ENCODE measurements at places on chromosomes 5 and 9.

DNA sequence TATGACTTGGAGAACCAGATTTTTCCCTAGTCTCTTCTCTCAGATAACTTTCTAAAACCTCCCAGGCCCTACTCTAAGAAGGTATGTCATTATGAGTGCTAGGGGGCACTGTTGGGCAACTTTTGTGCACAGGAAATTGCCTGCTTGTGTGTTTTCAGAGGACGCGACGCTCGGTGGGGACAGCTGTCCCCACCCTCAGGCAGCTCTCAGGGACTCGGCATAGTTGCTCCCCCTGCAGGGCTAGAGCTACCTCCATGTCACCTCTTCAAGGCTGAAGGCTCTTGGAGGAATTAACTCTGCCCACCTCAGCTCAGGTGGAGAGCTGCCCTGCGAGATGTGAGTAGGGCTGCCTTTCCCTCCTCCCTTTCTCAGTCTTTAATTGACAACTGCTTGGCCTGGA, 10.2 kb upstream of the TIFAB start:
- peak; percentile 23 for DNase-seq

DNA sequence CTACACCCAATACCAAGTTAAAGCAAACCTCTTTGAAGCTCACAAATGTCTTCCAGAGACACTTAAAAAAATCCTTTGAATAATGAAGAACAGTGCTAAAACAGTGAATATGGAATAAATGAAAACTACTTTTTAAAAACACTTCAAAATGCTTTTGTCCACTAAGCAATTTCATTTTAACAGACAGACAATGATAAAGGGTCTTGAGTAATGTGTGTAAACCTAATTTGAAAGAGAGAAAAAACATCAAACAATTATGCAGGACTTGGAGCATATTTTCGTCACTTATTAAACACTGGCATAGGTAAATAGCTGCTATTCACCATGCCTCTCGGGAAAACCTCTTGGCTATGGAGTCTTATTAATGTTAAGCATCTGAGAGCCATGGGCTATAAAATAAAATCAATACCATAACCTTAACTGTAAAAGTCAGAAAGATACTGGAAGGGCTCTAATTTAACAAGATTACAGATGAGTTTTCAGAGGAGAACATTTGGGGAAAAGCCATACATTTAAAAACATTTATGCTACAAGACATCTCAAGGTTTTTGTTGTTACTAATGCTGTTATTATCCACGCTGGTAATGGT, 177.8 kb downstream of the NFIB start:
- no peak for DNase-seq

DNA sequence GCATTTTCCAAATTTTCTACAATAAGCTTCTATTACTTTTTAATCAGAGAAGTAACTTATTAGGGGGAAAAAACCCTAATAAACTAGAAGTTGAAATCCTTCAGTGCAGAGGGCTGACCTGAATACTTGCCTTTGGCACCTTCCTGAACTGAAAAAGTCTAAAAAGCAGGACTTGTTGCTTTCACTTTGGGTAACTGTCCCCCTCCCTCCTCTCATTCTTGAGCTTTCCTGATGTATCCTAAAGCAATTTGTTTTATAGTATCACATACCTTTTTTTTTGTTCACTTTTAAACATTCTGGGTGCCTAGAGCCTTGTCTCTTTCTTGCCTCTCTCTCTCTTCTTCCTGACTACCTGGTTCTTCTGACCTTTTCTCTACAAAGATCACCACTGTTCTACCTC, 64.0 kb upstream of the ERBIN start:
- DNase-seq = peak; percentile 32

- no peak for DNase-seq
Observed at GRCh38 chr5:1636981-1637638, 113.3 kb upstream of the LPCAT1 start.

DNA sequence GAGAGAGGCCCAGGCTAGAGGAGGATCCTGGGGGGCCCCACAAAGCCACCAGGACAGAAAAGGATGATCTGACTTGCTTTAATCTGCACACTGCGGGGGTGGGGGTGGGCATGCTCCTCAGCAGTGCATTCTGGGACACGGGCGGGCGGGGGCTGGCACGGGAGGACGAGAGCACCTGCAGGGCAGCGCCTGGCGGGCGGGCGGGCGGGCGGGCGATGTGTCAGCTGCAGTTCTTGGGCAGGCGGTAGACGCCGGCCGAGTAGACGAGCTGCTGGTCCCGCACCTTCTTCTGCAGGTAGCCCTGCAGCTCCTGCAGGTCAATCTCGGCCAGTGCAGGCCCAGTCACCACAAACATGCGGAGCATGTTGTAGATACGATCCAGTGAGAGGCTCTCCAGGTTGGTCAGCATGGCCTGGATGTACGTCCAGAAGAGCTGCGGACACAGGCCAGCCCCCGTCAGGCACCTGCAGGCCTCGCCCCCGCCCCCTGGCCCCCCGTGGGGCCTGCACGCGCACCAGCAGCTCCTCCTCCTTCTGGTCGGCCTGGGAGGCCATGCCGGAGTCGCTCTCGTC, 3.0 kb upstream of the TMEM210 start:
- DNase-seq = no peak

DNA sequence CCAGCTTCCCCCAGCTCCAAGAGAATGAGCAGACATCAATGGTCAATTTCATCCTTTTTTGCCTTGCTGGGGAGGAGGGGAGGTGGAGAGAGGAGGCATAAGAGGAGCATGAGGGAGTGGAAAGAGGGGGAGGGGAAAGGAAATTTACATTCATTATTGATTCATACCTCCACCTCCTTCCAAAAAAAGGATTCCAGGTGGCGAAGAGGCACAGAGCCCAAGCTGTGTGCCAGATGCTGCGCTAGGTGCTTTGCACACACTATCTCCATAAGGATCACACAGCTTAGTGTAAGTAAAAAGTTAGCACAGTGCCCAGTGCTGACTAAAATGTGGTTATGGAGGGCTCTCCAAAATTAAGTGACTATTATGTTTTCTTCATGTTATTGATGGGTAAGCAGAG, 11.0 kb downstream of the ASTN2 start:
- no peak for DNase-seq

DNA sequence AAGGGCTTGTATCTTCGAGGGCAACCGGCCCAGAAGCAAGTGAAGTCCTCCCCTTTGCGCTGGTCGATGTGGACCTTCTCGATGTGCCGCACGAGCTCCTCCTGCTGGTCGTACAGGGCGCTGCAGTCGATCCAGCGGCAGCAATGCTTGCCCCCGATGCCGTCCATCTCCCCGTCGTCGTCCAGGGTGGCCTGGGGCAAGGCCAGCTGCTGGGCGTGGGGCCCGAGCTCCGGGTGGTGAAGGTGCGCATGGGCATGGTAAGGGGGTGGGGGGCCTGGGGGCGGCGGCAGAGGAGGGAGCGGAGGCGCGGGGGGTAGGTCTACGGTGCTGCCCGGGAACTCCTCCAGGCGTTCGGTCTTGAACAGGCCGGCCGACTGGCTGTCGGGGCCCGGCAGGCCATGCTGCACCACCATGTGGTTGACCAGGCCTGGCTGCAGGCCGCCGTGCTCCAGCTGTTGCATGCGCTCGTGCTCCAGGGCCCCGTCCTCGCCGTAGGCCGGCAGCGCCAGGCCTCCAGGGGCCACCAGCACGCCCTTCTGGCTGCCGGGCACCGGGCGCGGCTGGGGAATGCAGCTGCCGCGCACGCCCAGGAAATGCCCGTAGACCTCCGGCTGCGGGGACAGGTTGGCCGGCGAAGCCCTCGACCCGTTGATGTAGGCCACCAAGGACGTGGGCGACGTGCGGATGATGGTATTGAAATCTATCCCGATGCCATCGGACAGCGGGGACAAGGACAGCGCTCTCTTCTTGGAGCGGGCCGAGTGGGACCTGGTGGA, 181.8 kb downstream of the GLIS3 start:
- DNase-seq = no peak

DNA sequence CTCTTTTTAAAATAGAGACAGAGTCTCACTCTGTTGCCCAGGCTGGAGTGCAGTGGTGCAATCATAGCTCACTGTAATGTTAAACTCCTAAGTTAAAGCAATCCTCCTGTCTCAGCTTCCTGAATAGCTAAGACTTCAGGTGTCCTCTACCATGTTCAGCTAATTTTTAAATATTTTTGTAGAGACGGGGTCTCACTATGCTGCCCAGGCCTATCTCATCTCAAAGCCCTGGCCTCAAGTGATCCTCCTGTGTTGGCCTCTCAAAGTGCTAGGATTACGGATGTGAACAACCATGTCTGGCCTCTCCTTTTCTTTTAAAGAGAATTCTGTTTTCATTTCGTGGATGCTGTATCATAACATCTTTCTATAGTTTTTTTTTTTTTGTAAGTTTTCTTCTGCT, 11.7 kb downstream of the STX17 start:
- DNase-seq = no peak

GRCh38 chr5:145680169-145680568, 155.0 kb downstream of the PRELID2 start:
- no peak for DNase-seq

- no peak for DNase-seq
Observed at GRCh38 chr5:132473668-132474067, 16.9 kb downstream of the IRF1 start.

DNA sequence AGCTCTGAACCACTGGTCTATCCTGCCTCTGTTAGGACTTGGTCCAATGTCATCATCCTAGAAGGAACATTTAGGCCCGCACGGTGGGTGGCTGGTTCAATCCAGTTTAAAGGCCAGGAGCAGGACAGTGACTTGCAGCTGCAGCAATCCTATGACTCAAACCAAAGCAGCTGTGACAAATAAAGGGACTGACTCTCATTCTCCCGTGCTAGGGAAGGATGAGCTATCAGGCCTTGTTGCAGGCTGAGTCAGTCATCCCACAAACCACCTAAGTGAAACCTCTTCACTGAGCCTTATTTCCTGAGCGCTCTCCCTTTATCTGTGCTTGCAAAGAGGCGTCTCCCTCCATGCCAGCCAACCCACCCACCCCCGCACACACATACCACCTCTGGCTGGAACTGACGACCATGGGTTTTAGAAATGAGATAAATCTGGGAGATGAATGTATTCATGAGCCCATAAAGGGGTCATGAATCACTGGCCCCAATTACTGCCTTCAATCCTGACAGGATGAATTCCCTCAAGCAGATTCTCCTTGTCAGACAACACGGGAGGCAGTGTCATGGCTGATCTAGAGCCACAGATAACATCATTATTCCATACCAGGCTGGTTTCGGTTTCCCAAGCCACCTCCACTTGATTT, 93.4 kb downstream of the KCNIP1 start:
- peak; percentile 72 for DNase-seq

DNA sequence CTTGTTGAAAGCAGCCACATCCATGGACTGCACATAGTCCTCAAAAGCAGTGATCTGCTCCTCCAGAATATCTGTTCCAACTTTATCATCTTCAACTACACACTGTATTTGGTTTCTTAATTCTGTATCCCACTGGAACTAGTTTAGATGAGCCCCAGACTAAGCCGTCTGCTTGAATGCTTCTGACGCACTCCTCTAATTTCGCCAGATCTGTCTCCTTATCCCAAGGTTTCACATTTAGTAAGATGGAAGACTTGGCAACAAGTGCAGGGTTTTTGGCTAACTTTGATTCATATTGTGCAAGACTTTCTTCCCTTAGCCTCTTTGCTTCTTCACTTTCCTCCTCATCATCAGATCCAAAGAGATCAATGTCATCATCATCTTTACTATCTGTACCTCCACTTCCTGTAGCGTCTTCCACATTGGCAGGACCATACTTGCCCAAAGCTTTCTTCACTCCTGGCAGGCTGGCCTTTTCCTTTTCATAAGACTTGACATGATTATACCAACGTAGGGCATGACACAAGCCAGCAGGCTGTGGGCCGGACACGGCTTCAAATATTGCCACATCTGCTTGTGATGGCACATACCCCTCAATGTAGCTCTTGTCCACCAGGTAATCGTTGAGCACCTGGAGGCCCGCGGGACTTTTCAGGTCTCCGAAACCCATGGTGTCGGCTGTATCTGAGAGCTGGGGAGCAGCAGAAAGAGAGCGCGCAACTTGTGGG, 56.2 kb upstream of the PIK3R1 start:
- no peak for DNase-seq

- DNase-seq = no peak
Observed at GRCh38 chr5:60538426-60538825, 161.5 kb downstream of the DEPDC1B start.

DNA sequence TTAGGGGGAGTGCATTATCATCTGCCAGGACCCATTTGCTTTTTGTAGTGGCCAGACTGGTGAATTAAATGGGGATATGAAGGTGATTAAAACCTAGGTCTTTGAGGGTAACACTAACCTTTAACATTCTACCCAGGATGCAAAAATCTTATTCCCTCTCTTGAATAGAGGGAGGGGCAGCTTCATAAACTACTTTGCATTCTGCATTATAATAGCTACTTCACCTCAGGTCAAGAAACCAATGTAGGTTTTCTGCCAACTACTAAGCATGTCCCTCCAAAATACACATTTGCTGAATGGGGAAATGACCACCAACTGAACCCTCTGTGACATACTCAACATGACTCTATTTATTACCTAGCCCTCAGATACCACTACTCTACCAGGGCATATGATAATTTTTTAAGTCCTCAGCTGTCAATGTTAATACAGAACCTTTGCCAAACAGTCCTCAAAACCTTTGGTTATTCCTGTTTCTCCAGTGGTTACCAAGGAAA, 477.6 kb upstream of the CD180 start:
- DNase-seq = no peak

- peak; percentile 37 for DNase-seq
Observed at GRCh38 chr9:29830821-29831220, 2257.5 kb upstream of the C9orf72 start.

DNA sequence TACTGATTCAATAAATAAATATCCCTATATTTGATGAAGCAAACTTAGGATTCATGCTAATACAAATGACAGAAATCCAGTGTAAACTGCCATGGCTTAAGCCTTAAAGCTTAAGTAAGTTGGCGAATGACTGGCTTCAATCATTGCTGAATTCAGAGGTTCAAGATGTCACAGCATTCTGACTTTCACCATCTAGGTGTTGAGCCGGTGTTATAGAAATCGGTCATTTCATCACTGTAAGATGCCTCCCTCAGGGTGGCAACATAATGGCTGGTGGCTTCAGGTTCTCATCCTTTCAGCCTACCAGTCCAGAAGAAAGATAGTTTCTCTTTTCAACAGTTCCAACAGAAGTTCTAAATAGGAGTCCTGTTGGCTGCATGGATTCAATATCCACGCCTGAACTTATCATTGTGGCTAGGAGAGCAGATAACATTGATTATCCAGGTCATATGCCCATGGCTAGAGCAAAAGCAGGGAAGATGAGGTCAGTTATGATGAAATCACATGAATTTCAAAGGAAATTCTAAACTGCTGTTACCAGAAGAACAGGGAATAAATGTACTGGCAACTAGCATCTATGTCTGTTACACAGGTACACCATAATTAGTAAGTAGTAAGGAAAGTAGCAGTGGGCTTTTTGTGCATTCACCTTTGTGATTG, 364.3 kb downstream of the ARRDC3 start:
- no peak for DNase-seq

- peak; percentile 93 for DNase-seq
Observed at GRCh38 chr9:70120834-70121510, 77.3 kb downstream of the MAMDC2 start.

- DNase-seq = peak; percentile 11
Observed at GRCh38 chr5:53874409-53874808, 314.0 kb downstream of the NDUFS4 start.

GRCh38 chr5:25393957-25394356, 749.2 kb upstream of the CDH10 start:
- no peak for DNase-seq

All from fibroblast of skin of abdomen (primary cell).